ENCODE measurements at places on chromosomes 5 and 9.

- no peak for DNase-seq
Observed at GRCh38 chr9:104485014-104485413, 19.0 kb upstream of the OR13F1 start.

DNA sequence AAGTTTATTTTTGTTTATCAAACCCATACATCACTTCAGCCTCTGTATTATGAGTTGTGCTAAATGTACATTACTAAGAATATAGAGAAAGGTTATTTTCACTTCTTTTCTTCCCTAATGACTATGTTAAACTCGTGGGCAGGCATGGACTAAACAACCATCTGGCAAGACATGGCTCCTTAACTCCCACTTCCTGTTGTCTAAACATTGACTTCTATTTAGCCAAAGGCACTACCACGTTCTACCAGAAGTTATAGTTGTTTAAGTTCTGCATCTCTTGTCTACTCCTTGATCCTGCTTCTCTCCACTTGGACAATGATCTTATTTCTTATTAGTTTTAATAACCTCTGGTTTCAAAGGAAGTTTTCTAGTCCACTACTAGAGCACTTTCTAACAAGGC is 136.1 kb downstream of the MACIR start:
- DNase-seq = no peak

- no peak for DNase-seq
Observed at GRCh38 chr5:29054694-29055093, 2016.3 kb upstream of the CDH9 start.

DNA sequence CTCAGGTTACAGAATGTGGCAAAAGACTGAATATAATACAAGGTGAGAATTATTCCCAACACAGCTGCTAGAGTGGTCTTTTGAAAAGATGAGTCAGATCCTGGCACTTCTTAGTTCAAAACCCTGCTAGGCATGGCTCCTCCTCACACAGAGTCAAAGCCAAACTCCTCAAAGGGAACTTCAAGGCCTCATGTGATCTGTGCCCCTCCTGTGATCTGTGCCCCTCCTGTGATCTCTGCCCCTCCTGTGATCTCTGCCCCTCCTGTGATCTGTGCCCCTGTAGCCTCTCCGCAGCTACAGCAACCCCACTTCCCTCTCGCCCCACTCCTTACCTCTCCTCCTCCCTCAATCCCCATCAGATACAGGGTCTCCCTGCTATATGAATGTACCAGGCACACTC is 525.5 kb upstream of the CCNG1 start:
- DNase-seq = no peak

DNA sequence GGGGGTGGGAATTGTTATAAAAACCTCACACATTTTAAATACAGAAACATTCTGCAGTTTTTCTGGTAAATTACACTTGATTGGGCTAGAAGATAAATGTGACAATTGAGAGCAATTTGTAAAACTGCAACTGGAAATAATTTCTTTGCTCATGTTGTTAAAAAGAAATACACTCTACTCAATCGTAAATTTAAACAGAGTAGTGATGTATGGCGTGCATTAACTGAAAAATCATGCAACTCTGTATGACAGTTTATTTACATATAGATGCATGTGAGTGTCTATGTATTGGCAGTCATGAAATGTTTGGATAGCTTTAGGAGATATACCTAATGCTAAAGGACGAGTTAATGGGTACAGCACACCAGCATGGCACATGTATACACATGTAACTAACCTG is 554.9 kb downstream of the PRELID2 start:
- no peak for DNase-seq

- no peak for DNase-seq
Observed at GRCh38 chr9:135612437-135612836, 26.9 kb downstream of the GLT6D1 start.

- DNase-seq = no peak
Observed at GRCh38 chr5:763397-763796, 21.1 kb downstream of the ZDHHC11B start.

DNA sequence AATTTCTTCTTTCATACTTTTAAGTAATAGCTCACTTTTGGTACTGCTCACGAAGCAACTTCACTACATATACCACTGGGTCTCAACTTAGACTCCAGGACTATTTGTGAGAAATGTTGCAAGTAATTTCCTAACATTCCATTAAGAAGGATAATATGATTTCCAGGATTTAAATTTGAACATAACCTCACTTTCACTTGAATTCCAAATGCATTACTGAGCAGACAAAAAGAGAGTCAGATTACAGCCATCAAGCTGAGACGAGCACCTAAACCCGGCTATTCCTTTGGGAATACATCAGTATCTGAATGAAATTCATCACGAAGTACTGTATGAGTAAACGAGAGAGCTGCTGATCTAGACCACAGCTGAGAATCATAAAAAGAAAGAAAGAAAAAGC is 47.3 kb downstream of the LIFR start:
- peak; percentile 51 for DNase-seq

GRCh38 chr9:36218411-36218901 is 27.7 kb downstream of the CLTA start:
- no peak for DNase-seq

- no peak for DNase-seq
Observed at GRCh38 chr9:126564128-126564527, 49.6 kb upstream of the LMX1B start.

- DNase-seq = peak; percentile 25
Observed at GRCh38 chr5:37665889-37666288, 174.0 kb downstream of the GDNF start.

GRCh38 chr5:35246900-35247647 is 16.8 kb upstream of the PRLR start:
- peak; percentile 28 for DNase-seq

DNA sequence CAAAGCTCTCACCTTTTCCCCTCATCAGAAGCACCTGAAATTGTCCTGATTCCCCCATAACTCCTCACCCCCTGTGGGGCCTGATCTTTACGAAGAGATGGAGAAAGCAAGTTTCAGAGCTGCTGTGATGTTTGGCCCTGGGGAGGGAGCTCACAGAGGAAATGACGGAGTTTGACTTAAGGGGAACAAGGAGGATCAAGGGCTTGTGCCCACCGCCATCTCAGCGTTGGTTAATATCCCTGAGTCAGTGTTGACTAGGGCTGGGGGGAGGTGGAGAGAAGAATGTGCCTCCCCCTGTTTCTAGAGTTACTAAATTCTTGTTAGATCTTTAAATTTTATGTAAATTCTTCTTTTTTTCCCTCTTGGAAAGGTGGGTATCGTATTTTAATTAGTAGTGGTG is 27.8 kb downstream of the FGF18 start:
- DNase-seq = no peak

- DNase-seq = no peak
Observed at GRCh38 chr5:38590838-38591522, 34.5 kb upstream of the LIFR start.

- DNase-seq = no peak
Observed at GRCh38 chr5:32030686-32031085, 143.4 kb downstream of the GOLPH3 start.

- no peak for DNase-seq
Observed at GRCh38 chr5:107376546-107377276, 294.0 kb downstream of the EFNA5 start.

- DNase-seq = no peak
Observed at GRCh38 chr5:179895861-179896260, 11.8 kb downstream of the TBC1D9B start.

DNA sequence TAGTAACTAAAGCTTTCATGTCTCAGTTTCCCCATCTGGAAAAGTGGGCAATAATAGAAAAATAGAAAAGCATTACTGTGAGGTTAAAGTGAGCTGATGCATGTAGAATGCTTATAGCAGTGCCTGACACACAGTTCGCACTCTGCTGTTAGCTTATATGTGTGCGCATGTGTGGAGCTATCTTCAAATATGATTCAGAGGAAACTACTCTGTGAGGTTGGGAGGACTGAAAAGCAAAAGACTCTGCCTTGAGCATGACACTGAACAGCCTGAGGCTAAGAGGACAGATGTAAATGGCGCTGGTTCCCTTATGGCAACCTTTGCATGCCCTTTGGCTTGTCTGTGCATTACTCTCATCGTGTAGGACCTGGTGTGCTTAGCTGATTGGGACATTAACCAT is 19.4 kb downstream of the NTRK2 start:
- DNase-seq = no peak

DNA sequence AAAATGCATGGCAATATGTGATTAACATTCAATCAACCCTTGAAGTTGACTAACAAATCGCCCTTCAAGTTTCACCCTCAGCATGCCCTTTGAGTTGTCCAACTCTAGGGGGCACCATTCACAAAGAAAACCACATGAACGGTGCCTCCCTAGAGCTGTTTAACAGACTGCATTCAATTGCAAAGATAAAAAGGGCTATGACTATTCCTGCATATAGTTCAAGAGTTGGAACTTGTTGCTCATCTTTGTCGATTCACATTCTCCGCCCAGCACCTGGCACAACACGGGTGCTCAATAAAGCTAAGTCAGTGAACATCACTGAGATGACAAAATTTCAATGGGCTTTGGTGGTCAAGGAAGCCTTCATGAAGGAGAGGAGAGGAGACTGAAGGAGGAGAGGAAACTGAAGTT is 69.6 kb upstream of the SLC30A5 start:
- DNase-seq = peak; percentile 23

GRCh38 chr5:157431544-157432200 is 28.3 kb upstream of the NIPAL4 start:
- DNase-seq = peak; percentile 60

DNA sequence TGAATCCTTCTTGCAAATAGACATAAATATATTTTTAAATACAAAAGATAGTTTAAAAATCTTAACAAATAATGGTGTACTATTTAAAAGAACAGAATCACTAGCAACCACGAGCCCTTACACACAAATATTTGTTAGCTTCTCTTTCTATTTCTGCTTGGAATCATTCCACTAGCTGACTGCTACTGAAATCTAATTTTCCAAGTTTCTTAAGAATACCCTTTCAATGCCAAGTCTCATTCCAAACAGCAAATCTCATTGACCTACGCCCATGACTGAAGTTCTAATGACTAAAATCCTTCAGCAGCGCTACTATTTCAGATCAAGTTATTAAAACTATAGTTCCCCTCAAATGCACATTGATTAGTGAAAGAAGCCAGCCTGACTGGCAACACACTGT is 13.2 kb upstream of the PPP1R2B start:
- DNase-seq = no peak

DNA sequence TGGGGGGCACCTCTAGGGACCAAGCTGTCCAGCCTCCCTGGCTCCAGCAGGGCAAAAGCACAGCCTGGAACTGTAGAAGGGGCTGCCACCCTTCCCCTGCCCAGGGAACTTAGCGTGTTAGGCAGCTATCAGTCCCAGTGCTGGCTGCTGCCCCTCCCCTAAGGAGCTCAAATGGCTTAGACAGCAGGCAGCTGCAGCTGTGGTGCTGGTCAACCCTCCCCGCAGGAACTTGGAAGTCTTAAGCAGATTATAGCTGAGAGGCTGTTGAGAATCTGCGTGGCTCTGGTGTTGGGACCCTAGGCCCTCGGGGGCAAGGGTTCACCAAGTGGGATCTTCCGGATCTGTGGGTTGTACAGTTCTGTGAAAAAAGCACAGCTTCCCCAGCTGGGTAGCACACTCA is 536.5 kb upstream of the CDH10 start:
- DNase-seq = no peak

GRCh38 chr5:144210655-144211054 is 40.0 kb downstream of the KCTD16 start:
- DNase-seq = no peak

DNA sequence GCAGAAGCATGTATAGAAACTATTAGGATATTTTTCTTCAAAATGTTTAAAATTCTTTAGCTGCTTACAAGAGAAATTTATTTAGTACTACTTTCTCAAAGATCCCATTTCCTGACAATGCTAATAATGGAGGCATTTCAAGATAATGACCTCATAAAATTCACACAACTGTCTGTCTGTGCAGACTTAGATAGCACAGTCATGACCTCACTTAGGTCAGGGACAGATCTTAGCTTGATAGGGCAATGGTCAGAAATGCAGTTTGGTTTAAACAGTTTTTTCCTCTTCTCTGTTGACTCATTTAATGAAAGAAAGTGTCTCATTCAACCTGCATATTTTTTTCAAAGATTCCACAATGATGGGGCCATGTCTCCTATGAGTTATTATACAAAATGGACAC is 128.4 kb downstream of the GRIA1 start:
- DNase-seq = peak; percentile 21

- peak; percentile 34 for DNase-seq
Observed at GRCh38 chr5:33371660-33372059, 69.1 kb upstream of the TARS1 start.

DNA sequence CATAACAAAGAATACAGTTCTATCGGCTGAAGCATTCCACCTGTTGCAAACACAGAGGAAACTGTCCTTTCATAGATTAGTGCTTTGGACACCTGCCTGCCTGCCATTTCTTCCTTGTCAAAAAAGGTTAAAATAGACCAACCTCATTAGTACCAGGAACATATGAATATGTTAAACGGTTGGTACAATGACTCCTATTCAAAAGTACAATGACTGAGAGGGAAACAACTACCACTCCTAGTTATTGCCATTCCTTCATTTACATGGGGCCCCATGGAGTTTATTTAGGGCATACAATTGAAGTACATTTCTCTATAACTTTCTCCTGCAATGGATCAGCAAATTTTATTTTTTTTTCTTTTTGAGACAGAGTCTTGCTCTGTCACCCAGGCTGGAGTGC is 77.4 kb upstream of the PIP5K1B start:
- no peak for DNase-seq

DNA sequence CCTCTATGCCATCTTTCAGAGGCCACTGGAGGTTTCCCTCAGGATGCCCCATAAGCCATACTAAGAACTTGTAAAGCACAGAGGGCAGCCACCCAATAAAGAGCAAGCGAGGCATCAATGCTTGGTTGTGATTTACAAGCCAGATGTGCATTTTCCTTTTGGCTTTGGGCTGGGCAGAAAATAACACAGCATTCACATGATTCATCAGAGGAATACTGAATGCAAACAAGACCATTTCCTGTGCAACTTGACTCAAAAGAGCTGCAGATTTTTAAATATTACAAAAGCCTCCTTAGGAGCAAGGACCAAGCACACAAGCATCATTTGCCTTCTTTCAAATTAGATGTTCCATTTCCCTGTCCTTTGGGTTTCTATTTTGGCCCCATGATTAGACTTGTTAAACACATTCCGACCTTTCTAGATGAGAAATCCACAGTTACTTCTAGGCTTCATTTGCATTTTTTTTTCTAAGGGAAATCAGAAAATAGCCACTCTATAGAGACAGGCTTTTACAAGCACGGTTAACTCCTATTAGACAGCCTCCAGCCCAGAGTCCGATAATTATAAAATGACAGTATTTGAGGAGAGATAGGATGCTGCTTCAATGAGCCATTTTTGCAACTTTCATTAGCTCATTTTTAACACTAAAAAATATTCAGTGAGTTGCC is 207.8 kb downstream of the SEMA5A start:
- DNase-seq = peak; percentile 70

Data from AG08395 (cell line).